Activated T-helper 1 cell treated with anti-CD3 and anti-CD28 coated beads, Interleukin-2, amount 50 U/mL, for 16 hours (primary cell): ENCODE measurements at places on chromosomes 6 and 20.

DNA sequence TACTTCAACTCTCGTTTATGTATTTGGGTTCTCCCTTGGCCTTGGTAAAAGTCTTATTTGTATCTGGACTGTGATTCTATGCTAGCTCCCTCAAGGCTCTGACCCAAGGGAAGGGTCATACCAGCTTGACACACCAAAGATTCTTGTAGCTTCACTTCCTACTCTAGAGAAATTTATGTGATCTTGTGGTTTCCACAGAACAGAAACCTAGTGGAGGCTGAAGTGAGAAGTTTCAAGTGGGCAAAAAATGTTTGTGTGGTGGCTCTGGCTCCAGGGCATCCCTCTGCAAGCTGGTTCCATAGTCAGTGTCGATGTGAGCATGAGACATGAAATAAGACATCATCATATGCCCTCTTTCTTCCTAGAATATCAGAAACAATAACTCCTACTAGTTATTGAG is 48.1 kb upstream of the TNFRSF21 start:
- DNase-seq = no peak

DNA sequence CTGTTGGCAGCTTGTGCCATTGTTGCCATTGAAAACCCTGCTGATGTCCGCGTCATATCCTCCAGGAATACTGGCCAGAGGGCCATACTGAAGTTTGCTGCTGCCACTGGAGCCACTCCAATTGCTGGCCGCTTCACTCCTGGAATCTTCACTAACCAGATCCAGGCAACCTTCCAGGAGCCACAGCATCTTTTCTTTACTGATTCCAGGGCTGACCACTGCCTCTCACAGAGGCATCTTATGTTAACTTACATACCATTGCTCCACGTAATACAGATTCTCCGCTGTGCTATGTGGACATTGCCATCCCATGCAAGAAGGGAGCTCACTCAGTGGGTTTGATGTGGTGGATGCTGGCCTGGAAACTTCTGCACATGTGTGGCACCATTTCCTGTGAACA is 221.8 kb upstream of the FAM83B start:
- DNase-seq = no peak

- no peak for DNase-seq
Observed at GRCh38 chr20:8315639-8316573, 183.8 kb downstream of the PLCB1 start.

DNA sequence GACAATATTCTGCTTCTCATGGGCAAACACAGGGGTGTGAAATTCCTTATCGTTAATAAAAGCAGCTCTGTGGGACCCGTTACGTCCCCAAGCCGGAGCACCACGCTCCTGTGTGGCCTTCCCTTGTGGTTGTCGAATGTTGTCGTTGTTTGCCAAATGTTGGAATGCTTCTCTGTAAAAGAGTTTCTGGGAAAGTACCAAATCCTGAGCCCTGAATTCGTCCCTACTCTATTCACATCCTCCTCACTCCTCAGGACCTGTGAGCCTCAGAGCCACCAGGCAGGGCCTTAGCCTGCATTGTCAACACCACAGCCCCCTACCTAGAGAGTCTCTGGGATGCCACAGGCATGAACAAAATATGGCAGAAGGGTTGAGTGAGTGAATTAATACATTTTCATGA is 64.0 kb downstream of the THBS2 start:
- no peak for DNase-seq

GRCh38 chr6:31620586-31621319 is at the start of gene PRRC2A:
Gene PRRC2A, plus strand, starts transcription at chr6:31620715. Its CDS starts 2,075 bp downstream, at chr6:31622790.
- peak; percentile 62 for DNase-seq

DNA sequence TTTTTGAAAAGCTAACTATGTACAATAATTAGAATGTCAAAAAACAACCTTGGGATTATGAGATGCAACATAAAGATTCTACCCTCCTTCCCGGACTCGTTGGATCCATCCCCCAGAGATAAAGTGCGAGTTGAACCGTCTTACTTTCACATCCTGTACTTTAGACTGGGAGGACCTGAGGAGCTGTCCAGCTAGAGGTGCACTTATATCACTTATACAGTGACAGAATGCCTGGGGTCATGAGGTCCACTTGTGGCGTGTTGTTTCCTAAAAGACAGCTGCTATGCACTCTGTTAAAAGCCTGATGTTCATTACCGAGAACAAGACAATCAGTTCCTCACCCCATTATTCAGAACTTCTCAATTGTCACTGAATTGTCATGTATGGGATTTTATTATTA is 2.1 kb downstream of the CDS2 start:
- DNase-seq = no peak

DNA sequence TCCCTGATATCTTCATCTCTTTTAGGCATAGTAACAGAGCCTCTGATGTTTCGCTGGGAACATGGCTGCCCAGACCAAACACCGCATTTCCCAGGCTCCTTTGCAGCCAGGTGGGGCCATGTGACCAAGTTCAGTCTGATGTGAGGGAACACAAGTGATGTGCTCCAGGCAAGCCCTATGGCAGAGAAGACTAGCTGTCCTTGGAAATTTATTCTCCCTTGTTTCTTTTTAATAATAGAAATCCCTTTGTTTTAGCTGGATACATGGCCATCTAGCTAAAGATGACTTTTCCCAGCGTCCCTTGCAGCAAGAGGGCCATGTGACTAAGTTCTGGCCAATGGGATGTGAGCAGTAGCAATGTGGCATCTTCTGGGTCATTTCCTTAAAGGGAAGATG is 30.8 kb downstream of the SLC2A10 start:
- no peak for DNase-seq

DNA sequence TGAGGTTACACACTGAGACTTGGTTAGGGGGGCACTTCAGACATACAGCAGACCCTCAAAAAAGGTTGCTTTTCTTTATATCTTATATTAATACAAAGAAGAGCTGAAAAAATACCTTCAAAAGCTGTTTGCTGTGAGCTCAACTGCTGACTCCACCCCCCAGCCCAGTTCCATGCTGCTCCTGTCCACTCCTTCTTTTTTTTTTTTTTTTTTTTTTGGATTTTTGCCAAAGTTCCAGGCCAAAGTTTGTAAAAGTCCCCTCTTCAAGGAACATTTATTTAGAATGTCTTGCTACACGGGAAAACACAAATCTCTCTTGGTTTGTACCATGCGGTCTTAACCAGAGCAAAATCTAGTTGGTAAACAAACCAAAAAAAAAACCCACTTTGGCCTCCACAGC is 85.3 kb upstream of the AKAP12 start:
- DNase-seq = no peak

- no peak for DNase-seq
Observed at GRCh38 chr20:35387334-35387733, 24.4 kb downstream of the UQCC1 start.

DNA sequence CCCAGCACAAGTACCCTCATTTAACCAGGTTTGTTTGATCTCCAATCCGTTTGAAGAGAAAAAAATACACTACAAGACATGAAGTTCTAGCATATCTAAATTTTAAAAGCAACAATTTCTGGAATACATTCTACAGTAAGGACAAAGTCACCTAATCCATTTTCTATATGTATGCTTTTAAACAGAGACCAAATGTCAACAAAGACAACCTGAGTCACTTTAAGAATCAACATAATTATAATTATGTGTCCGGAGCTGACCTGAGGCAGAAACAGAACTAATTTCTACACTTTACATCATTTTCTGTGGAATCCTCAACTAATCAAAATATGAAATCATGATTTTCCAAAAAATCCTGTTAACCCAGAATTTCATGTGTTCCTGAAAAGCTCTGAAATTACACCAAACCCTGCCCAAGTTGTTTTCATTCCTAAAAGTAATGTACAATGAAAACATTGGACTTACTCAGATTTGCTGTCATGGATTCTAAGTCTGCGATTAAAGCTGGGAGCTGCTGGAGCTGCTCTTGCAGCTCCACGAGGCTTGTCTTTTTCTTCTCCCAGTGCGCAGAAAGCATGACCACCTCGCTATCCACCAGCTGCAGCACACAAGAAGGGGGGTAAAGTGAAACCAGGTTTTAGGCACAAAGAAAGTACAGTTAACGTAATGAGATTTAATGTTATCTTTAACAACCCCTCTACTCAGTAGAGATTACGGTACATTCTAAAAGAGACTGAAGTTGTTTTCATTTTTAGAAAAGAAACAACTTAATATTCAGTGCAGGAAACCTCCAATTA is 35.8 kb downstream of the DTNBP1 start:
- DNase-seq = no peak

GRCh38 chr20:4633379-4633778 is 88.3 kb upstream of the PRND start:
- DNase-seq = no peak

DNA sequence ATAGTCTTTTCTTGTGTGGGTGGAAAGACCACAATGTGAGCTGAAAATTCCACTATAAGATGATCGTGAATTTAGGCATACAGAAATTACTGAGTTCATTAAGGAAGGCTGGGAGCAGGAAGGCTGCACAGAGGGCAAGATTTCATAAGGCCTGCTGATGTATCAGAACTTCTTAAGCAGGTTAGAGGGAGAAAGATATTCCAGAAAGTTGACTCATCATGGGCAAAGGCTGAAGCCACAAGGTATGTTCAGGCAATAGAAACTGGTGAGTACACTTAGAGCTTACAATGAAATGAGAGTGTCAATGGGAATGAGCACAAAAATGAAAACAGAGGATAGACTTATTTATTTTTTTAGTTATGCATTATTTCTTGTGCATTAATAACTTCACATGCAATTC is 618.6 kb downstream of the CBLN4 start:
- no peak for DNase-seq

GRCh38 chr6:151616091-151616513 is 122.3 kb downstream of the CCDC170 start:
- no peak for DNase-seq

GRCh38 chr6:166318227-166318626 is 10.0 kb upstream of the PRR18 start:
- no peak for DNase-seq

DNA sequence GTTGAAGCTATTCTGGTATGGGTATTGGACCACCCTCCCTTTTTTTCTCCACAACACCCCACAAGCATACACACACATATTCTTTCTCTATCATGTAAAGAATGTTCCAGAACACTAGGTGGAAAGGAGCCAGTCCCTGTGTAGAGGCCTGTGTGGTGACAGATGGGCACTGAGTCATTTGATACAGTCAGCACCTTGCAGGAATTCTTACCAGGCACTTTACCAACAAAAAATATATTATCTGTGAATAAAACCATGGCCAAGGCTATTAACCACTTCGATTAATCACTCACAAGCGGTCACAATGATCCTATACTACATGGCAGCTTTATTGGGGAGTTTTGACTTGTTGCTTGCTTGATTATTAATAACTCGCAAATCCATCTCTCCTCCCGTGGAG is 149.5 kb downstream of the BFSP1 start:
- no peak for DNase-seq

- no peak for DNase-seq
Observed at GRCh38 chr6:33886673-33887144, 82.9 kb upstream of the MLN start.
